Stimulated activated CD8-positive, alpha-beta memory T cell treated with anti-CD3 and anti-CD28 coated beads, Interleukin-4, amount 100 ng/mL, for 48 hours (primary cell): ENCODE measurements at places on chromosomes 3 and 15.

DNA sequence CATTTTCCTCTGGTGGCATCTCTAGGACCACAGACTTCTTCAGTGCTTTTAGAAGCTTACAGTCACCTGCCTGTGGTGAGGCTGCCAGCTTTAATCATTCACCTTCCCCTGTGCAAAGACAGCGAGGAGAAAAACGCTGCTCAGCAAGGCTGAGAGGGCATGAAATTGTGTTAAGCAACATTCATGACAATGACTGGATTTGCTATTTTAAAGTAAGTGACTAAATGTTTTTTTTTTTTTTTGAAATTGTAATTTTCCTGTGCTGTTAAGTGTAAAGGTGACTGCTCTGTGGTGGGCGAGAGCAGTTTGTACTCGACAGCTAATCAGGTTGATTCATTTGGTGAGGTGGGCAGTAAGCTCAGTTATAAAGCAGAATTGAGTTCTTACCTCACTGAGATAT is 240.4 kb downstream of the NSUN3 start:
- no peak for DNase-seq

- no peak for DNase-seq
Observed at GRCh38 chr3:69105320-69105719, 17.1 kb downstream of the LMOD3 start.

- DNase-seq: no peak
Observed at GRCh38 chr15:61938249-61938648, 122.0 kb downstream of the VPS13C start.

- DNase-seq: no peak
Observed at GRCh38 chr15:42494998-42495360, 455 bp upstream of the SNAP23 start.

- no peak for DNase-seq
Observed at GRCh38 chr3:131079086-131079485, 52.4 kb downstream of the NEK11 start.

DNA sequence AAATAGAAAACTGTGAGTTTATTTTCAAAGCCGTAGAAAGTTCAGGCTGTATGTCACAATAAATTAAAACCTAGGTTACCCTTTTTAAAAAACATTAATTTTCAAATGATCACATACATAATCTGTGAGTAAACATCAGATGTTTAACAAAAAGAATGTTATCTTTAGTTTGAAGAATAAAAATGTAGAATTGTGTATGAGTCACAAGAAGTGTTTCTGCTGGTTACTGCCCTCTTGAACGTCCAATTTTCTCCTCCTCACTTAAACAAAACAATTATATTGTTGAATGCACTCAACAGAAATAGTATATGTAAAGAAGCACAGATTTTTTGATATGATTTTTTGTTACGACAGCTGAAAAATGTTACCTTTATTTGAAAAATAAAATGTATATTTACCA is 855.1 kb downstream of the ROBO1 start:
- no peak for DNase-seq

- DNase-seq: no peak
Observed at GRCh38 chr3:172749230-172749965, 1.1 kb upstream of the ECT2 start.

- DNase-seq: no peak
Observed at GRCh38 chr3:8759038-8759707, 10.2 kb downstream of the OXTR start.
